ENCODE measurements at places on chromosomes 7 and 10.

DNA sequence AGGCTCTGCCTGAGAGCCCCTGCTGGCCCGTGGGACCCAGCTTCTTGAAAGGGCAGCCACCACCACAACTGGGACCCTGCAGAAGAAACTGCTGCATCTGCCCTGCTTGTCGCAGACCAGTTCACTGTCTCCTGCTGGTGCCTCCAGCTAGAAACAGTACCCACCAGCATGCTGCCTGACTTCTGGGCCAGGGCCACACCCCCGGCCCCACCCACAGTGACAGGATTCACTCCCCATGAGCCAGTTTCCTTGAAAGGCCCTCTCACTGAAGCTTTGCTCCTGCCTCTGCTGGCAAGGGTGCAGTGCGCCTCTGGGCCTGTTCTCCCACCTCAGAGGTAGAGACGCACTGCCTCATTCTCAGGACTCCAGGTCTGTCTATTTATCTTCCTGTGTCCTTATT, 32.4 kb downstream of the ANXA11 start:
- no peak for DNase-seq

DNA sequence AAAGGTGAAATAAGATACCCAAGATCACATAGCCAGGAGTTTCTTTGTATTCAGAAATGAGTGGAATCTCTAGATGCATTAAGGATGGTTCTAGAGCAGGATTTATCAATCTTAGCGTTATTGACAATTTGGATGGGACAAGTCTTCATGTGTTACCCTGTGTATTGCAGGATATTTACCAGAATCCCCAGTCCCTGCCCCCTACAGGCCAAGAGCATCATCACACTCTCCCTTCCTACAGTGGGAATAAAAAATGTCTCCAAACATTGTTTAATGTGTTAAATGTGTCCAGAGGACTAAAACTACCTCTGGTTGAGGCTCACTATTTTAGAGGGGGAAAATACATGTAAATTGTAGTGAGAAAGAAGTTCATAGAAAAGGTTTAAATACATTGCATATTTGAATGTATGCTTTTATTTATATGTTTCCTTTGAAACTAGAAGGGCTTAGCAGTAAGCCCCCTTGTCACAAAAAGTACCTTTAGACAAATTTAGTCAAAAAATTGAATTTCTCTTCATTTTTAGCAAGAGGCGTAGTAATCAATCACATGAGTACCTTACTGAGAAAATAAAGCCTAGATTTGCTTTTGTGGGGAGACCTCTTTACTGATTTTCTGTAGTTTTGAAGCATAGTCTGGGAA, 141.2 kb downstream of the MLLT10 start:
- peak; percentile 44 for DNase-seq

- DNase-seq: no peak
These were observed 498.7 kb downstream of the NXPH1 start for GRCh38 chr7:8931906-8932646.

DNA sequence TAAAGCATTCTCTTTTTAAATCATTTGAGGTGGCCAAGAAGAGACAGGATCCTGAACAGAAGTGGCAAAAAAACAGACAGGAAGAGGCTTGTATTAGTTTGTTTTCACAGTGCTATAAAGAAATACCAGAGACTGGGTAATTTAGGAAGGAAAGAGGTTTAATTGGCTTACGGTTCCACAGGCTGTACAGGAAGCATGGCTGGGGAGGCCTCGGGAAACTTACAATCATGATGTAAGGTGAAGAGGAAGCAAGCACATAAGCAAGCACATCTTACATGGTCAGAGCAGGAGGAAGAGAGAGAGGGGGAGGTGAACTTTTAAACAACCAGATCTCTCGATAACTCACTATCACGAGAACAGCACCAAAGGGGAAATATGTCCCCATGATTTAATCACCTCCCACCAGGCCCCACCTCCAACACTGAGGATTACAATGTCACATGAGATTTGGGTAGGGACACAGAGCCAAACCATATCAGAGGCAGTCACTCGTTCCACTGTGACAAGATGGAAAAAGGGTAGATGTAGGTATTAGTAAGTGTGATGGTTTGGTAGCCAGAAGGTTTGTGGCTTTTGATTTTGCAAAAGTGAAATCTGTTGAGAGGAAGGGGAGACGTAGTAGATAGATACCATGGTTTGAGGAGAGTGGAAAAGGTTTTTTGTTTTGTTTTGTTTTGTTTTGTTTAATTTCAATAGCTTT, 5.1 kb downstream of the MSRB2 start:
- peak; percentile 15 for DNase-seq

DNA sequence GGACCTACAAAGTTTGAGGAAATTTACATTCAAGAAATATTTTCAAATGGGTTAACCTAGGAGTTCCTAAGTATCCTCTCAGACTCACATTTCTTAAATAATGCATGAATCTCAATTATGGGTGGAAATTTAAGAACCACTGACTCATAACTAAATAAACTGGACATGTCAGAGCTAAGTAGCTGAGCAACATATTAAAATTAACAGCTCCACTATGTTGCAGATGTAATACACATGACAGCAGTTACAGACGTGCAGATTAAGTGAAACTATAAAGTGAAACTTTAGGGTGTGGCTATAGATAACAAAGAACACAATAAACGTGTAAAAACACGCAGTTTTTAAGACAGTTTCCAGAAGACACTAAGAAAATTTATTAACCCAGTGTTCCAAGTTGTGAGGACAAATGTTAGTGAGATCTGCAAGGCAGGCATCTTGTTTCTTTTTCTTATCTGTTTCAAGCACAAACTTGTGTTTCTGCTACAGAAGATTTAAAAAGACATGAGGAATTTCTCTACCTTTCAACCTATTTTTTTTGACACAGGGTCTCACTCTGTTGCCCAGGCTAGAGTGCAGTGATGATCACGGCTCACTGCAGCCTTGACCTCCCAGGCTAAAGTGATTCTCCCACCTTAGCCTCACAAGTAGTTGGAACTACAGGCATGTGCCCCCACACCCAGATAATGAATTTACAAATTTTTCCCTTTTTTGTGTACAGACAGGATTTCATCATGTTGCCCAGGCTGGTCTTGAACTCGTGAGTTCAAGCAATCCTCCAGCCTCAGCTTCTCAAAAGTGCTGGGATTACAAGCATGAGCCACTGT, 25.3 kb downstream of the DNMBP start:
- peak; percentile 72 for DNase-seq

GRCh38 chr10:78301891-78302738, 268.5 kb downstream of the RPS24 start:
- no peak for DNase-seq

DNA sequence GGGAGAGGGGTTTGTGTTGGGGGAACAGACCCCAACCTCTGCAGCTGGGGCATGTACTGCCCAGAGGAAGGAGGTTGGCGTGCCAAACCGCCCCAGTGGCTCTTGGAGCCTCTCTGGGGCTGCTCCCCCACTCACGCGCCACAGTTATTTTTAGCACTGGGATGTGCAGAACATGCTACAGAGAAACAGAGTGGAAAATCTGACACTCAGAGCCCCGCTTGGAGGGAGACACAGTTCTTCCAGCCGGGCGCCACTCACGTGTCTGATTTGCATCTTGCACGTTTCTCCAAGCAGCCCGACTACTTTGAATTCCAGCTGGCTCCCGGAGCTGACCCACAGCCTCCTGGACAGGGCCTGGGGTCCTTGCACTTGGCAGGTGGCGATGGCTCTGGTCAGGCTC, 182.0 kb downstream of the RPS24 start:
- DNase-seq: peak; percentile 94

DNA sequence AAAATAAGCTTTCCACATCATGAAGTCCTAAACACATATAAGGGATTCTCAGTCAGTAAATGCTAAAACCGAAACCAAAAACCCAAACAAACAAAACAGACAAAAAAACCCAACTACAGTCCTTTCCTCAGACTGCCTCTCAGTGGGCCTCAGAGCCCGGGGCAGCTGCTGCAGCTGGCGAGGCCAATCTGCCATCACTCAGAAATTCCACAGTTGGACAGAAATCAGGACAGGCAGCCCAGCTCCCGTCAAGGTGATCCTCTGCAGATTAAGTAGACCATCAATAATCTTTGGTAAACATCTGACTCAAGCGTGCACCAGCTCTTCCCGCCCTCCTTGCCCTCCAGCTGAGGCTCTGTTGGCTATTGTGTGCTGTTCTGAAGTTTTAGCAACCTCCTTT, 142.2 kb downstream of the ATXN7L1 start:
- DNase-seq: no peak

DNA sequence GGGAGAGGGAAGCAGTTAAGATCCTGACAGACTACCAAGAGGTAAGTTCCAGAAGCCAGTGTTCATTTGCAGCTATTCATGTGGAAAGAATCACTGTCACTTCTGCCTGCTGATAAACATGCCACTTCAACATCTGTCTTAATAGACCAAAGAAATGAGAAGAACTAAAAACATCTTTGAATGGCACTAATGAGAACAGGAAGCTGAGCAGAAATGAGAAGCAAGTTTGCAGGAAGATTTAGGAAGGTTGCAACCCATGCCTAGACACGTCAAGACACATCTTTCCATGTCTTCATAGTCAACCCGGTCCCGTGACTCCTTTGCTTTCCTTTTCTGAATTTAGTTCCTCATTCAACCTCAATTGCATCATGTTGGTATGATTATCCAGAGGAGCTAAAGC, 180.0 kb downstream of the PDE1C start:
- peak; percentile 39 for DNase-seq

DNA sequence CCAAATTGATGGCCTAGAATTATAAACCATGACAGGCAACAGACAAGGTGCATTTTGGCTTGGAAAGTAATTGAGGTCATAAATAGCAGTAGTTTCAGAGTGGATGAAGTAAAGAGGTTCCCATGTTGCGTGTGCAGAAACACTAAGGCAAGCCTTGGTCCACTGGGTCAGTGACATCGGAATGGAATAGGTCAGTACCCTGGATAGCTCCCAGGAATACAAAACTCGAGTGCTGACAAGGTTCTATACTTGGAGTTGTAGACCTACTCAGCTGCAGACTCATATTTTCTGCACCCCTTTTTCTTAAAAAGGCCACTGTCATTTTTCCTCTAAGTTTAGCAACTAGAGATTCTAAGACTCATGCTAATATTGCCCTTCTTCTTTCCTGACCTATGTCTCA, 132.8 kb downstream of the DYNC1I1 start:
- peak; percentile 13 for DNase-seq

DNA sequence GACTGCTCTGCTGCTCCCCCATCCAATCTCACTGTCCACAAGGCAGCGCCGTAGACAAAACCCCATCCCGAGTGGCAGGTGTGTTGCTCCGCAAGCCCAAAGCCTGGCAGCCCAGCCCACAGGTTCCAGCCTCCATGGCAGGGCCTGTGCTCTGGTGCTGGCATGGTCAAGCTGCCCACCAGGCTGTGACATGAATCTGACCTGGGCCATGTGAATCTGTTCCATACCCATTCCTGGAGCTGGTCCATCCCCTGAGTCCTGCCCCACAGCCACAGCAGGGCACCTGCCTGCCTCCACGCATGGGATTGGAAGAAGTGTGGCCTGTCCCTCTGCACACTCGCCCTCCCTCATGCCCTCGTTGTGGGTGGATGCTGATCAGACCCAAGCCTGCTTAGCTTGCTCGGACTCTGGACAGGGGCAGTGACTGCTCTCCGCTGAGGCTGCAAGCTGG, 128.8 kb downstream of the PTPN20 start:
- no peak for DNase-seq

GRCh38 chr10:72524489-72524888, 101.4 kb downstream of the MICU1 start:
- DNase-seq: peak; percentile 4

- DNase-seq: no peak
These were observed 47.2 kb downstream of the PWWP2B start for GRCh38 chr10:132443983-132444876.

GRCh38 chr10:122577311-122577885, 16.8 kb downstream of the DMBT1 start:
- no peak for DNase-seq

- no peak for DNase-seq
These were observed 73.2 kb downstream of the RHOBTB1 start for GRCh38 chr10:60870803-60871202.

DNA sequence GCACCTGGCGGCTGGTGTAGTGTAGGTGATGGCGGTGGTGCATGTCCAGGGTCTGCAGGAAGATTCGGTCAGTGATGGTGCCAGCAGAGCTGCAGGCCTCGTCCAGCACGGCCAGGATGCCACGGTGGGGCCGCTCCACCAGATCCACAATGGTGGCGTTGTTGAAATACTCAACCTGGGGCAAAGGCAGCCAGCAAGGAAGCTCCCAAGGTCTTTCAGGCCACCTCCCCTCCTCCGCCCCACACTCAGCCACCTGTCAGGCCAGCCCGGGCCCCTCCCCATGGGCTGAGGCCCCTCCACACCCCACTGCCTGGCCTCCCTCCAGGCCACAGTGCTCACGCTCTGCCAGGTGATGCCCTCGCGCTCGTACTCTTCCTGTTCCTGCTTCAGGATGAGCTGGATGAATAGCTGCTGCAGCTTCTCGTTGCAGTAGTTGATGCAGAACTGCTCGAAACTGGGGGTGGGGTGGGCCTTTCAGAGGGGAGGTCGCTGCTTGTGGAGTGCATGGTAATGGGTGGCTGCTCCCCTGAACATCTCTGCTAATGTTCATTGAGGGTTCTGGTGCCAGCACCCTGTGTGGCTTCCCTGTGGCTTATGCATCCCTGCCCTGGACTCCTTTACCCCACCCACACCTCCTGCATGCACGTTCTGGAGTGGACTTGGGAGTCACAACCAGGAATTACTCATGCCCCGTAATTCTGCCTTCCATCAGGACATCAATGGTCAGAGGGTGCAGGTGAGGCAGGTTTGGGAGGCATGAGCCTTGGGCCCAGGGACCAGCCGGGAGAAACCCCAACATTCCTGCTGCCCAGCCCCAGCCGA, 8.9 kb downstream of the MYO1G start:
- DNase-seq: no peak

- DNase-seq: peak; percentile 57
These were observed 268.0 kb downstream of the FRMD4A start for GRCh38 chr10:14062528-14063260.

DNA sequence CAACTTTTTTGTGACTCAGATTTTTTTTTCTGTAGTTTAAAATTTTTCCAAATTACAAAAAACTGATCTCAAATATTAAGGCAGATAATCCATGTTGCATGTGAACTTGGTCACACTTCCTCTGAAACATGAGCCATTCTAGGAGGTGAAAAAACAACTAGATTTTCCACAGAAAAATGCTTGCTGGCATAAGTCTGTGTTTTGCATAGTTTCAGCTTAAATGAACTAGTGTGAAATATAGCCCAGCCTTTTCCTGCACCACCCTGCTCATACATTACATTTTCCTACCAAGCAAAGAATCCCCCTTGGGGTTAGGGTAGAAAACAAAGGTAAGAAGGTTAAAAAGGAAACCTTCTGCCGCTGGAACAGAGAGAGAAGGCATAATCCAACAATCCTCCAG, 48.2 kb downstream of the SLC25A13 start:
- DNase-seq: no peak

- DNase-seq: peak; percentile 99
These were observed 122.7 kb downstream of the PRKAG2 start for GRCh38 chr7:151754142-151754590.

DNA sequence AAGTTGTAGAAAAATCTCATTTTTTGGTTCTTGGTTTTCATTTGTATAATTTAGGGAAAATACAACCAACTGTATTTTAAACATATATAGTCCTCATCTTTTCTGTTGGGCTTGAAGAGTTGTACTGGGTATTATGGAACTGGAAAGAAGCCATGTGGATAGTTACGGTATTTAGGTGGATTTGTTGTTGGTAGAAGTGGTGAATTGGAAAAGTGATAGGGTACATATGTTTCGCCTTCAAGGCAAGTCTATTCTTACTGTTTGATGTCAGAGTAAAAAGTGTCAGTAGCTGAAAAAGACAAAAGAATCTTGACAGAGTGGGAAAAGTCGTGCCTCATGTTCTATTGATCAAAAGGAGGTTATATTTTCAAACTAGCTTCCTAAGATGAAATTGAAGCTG, 64.6 kb downstream of the GBF1 start:
- no peak for DNase-seq

GRCh38 chr10:6148908-6149307, 53.8 kb upstream of the PFKFB3 start:
- DNase-seq: no peak

Data from EH (cell line).